ENCODE measurements at places on chromosomes 5 and 9.

DNA sequence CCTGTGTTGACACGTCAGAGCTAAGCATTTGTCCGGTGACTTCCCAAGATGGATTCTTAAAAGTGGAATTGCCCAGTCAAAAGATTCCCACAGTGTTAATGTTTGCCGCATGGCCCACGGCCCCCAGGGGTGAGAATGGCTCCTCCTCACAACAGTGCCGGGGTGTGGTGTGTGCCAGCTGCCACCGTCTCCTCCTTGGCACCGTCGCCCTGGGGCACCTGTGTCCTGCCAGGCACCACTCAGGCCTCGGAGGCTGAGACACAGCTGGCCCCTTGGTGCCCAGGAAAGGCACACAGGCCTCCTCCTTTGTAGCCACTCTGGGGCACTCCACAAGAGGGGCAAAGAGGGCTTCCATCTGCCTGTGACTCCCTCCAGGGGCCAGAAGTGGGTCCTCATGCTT, 4.3 kb downstream of the KCNT1 start:
- DNase-seq = no peak

GRCh38 chr9:6620353-6620752, 25.2 kb downstream of the GLDC start:
- DNase-seq = no peak

DNA sequence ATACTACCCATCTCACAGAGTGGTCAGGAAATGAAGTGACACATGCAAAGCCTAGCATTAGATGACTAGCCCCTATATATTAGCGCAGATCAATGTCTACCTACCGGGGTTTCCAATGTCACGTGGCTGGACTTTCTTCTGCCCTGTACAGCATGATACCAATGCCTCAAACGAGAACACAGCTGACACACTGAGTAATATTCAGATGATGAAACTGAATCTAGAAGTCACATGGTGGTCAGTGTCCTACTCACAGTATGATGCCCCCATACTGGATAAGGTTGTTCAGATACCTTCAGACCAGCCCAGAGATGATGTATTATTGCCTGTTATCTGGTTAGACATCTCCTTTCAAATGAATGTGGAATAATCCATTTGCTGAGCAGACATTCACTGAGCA, 71.1 kb upstream of the FRRS1L start:
- no peak for DNase-seq

GRCh38 chr9:121369595-121370265, at the start of gene STOM:
Gene STOM (minus strand): TSS chr9:121370250. CDS start chr9:121370187, 63 bp downstream.
- DNase-seq = no peak

DNA sequence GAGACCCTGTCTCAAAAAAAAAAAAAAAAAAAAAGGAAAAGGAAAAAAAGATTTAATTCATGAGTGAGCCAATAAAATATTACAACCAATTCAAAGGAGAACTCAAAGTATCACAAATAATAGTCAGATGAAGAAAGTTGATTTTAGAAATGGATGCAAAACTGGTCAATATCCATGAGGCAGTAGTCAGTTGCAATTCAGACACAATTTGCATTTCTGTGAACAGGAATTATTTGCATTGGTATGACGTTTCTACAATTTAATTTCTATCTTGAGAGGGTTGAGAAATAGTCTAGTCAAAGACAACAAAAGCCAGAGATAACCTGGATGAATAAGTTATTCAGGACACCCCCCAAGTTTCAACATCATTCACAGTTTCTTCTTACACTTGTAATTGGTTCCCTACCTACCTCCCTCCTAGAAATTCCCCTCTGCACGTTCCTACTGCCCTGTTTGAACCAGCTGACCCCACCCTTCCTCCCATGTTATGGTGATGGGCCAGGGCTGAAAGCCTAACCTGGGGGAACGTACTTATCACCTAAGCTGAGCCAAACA, 28.6 kb upstream of the CDKN2AIPNL start:
- no peak for DNase-seq

GRCh38 chr5:43154469-43154868, 33.8 kb downstream of the ZNF131 start:
- DNase-seq = no peak

GRCh38 chr9:71306134-71306533, 184.7 kb upstream of the TRPM3 start:
- DNase-seq = no peak

- no peak for DNase-seq
These were observed 1332.5 kb upstream of the CDH9 start for GRCh38 chr5:28370896-28371295.

GRCh38 chr5:56356121-56356835, 123.1 kb upstream of the ANKRD55 start:
- DNase-seq = no peak

DNA sequence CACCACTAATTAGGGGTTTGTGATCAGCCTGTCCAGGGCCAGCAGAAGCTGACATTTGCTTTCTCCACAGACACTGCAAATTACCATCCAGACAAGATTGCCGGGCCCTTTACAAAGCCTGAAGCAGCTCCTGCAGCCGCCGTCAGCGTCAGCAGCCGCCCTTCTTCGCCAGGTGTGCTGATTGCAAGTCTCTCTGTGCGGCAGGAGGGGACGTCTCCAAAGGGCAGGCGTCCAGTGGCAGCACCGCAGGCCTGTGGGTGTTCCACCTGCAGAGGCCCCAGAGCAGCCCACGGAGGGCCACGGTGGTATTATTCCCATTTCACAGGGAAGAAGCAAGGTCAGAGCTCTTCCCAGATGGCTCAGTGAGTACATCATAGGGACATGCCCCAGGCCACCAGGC, 108.0 kb upstream of the PPP1R26 start:
- DNase-seq = no peak

DNA sequence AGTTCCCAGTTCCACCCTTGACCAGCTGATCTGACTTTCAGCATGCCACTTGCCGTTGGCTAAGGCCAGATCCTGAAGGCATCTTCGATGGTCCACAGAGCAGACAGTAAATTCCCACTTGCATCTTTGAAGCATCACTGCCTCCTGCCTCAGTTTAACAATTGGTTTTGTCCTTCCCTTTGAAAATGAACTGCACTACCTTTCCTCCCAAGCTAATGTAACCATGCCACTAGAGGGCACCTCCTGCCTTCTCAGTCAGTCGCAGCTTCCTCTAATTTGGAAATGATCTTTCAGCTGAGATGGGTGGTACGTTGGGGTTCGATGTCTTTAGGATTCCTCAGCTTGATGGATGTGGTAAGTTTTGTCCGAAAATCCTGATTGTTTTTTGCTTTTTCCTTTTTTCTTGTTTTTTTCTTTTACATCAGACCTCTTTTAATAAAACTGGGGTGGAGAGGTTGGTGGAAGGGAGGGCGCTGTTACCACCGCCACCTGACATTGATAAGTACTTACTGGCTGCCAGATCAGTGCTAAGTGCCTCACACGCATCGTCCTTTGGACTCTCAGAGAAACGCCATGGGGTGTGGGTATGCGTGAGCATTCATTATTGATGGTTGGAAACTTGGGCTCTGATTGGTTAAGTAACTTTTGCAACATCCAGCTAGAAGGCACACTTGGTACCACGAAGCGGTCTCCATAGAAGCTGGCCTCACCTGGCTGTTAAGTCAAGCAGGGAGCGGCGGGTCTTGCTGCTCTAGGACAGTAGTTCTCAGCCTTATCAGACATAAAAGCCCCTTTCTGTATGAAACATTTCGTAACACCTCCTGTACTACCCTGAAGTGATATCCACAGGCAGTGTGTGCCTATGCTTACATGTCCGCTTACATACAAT, 16.9 kb downstream of the PTTG1 start:
- peak; percentile 59 for DNase-seq

- DNase-seq = no peak
These were observed 2.7 kb downstream of the SLC34A3 start for GRCh38 chr9:137233143-137233980.

GRCh38 chr9:25964239-25964638, 286.0 kb upstream of the TUSC1 start:
- peak; percentile 49 for DNase-seq

DNA sequence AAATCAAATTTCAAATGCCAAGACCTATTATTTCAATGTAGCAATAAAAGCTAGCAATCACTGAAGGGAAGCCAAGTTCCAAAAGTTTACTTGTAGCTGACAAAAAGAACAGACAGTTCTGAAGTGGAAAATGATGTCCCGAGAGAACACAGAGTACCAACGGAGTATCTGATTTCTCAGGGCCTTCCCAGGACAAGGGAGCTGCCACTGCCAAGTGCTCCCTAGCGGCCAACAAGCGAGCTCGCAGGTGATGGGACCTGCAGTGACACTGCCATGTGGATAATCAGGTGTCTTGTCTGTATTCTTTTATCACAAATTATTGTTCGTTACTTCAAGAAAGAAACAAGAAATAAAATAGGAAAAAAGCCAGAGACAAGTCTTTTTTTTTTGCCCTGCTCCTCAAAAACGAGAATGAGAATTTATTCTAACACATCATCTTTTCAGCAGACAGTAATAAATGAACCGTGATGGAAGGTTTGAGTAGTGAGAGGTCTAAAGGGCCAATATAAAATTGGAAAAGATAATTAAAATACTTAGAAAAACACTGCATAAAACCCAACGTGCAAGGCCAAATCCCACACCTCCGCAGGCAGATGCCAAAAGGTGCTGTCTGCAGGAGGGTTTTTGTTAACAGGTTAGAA, 159.4 kb downstream of the MYO10 start:
- no peak for DNase-seq

- DNase-seq = no peak
These were observed 73.7 kb upstream of the CTNND2 start for GRCh38 chr5:11977904-11978303.

- DNase-seq = no peak
These were observed 36.7 kb downstream of the HRH2 start for GRCh38 chr5:175694371-175695160.

DNA sequence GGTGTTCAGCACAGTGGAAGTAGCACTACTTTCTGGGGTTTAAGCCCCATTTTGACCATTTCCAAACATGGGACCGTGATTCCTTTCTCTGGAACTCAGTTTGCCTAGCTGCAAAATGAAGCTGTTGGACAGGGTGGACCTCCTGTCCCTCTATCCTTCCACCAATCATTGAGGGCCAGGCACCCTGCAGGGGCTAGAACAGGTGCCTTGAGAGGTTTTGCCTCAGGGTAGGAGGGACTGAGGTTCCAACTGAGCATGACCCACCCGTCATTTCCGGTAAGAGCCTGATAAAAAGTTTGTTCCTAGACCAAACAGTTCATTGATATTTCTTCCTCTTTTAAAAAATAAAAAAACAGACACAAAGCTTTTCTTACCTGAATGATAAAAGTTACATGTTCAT, 116.5 kb downstream of the MVB12B start:
- no peak for DNase-seq

DNA sequence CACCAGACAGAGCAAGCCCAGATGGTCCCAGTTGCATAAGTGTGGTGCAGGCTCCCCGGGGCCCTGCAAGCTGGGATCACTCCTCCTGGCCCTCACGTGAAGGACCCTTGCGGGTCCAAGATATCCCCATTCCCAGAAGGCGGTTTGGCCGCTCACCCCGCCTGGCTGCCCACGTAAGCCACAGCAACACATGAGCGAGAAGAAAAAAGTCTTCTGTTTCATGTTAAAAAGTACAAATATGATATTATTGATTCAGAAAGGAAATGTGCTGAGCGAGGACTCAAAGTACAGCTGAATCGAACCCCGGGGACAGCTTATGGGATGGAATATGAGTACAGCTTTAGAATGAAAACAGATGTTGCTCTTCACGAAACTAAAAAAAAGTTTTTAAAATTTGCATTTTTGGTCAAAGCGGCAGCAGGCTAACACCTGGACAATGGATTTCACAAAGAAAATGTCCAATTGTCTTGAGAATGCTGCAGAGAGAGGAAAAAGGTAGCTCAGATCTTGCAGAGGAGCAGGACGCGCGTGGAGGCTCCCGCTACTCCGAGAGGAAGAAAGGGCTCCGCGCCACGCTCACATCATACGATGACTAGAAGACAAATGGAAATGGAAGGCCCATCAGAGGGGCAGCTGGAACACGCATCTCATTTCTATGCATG, 427.6 kb downstream of the IRX1 start:
- DNase-seq = no peak

DNA sequence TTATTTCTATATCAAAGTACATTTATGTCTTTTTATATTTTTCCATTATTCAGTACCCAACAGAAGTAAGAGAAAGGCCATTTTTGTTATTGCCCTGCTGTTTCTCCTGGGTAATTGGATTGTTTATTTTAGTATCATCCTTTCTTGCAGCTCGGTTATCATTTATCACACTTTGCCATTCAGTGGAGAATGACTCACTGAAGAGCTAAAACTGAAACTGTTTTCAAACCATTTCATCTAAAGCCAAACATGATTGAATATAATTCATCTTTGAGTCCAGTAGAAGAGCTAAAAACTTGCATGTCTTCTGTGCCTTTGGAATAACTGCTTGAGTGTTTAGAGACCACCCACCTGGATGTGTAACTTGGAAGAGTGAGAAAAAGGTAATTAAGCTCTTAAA, 139.5 kb upstream of the PRDM9 start:
- DNase-seq = no peak

DNA sequence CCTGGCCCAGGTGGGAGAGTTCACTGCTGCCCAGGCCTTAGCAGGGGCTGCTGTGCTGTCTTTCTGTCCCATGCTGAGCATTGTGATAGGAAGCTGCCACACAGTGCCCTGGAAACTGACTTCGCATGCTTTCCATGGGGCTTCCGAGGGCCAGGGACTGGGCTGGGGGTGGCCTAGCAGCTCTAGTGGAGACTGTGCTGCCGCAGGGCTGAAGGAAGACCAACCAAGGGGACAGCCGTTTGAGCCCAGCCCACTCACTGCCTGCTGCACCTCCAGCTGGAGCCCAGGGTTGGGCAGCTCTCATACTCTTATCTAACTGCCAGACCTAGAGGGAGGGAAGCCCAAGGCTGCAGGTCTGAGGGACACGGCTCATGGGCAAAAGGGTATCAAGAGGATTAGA, 79.2 kb downstream of the RGS3 start:
- DNase-seq = no peak

DNA sequence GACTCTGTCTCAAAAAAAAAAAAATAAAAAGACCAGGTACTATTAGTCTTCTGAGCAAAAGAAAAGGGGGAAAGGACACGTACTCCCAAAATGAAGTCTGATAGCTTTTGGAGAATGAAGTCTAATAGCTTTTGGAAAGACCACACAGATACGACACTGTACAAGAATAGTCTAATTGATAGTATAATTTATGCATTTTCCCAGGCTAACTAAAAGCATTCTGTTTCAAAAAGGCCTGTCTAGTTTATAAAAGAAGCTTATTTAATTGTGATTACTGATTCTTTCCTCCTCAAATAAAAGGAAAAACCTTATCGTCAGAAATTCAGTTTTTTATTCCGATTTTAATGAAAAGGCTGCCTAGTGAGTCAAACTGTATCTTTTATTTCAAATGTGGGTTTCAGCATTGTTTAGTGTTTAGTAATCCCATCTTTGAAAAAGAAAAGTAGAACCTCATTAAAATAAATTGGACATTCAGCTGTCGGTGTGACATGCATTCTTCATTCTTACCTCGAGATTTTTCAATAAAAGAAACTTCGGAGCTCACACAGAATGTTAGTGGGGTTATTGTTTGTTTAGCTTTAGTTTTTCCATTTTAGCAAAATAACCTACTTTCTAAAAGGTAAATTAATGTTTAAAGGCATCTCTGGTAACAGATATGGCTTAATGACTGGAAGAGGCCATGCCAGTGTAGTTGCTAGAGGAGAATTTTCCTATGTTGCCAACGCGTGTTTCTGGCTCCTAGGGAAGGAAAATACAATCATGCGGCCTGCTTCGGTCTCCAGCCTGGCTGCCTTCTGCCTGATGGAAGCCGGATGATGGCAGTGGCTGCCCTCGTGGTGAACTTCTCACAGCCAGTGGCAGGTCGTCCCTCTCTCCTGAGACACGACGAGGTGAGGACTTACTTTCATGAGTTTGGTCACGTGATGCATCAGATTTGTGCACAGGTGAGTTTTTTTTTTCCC, 70.0 kb downstream of the NLN start:
- DNase-seq = no peak

All from NCI-H1694 treated with DMSO at 0.1 percent for 48 hours (cell line).